ENCODE measurements at places on chromosomes 16 and 17.

DNA sequence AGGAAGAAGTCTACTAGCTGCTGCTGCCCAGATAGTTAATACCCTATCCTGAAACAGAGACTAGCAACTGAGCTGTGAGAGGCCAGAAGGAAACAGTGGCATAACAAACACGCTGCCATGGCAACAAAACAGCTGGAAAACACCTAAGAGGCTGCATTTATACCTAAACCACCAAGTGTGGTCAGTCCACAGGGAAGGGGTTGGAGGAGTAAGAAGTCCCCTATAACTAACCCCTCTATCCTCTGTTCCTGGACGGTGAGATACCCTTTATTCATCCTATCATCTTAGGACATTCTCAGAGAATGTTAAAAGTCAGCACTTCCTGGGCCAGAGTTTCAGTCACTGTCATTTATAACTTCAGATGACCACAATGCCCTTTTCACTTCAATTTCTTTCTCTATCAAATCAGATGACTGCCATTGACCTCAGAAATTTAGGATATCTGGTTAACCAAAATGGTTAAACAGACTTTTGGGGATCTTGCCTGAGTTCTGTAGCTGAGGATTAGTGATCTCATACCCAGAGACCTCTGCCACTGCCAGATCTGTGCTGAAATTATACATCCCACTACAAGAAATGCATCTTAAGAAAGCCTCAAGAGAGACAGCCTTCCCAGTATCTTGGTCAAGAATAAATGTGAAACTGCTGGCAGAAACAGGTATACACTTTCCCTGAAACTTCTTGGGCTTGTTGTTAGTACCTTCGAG is 36.2 kb downstream of the STH start:
- DNase-seq: no peak

- DNase-seq: no peak
Observed at GRCh38 chr16:23052908-23053580, 96.2 kb downstream of the USP31 start.

GRCh38 chr17:68398691-68399637 is 58.3 kb downstream of the WIPI1 start:
- peak; percentile 81 for DNase-seq

DNA sequence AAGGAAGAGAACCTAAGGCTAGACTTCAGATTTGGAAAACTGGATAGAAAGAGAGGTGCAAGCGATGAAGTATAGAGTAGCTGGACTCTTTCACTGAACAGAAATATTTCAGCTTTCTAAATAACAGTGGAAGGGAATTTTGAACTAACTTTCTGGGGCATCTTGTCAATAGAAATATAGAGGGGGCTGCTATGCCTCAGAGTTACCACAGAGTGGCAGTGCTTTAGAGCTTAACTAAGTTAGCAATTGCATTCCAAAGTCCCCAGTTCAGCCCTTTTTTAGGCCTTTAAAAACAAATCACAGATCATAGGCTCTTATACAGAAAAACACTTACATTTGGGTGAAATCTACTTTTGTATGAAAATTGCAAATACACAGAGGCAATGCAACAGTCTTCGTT is 154.2 kb upstream of the CDH8 start:
- DNase-seq: peak; percentile 42

DNA sequence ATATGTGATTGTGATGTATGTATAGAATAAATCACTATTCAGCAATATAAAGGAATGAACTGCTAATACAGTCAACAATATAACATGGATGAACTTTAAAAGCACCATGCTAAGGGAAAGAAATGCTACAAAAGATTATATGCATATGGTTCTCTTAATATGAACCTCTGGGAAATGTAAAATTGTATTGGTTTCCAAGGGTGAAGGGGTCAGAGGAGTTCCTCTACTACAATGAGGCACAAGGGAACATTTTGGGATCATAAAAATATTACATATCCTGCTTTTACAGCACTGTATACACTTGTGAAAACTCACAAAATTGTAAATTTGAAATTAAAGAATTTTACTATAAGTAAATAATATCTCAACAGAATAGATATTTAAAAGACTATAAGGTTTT is 111.4 kb downstream of the CA10 start:
- DNase-seq: no peak

DNA sequence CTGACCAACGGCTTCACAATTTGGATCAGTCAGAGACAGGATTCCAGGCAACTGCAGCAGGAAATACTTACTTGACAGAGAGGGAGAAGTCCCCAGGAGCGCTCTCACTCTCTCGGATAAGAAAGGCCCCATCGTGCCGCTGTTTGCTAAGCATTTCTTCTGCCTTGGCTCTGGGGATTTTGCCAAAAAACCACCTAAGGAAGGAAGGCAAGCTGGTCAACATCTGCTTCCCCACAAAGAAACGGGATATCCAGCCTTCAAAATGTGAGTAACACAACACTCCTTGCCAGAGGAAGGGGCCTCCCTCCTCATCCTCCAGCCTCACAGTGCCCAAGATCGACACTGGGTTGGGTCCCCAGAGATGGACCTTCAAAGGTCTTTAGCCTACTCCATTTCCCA is 36.6 kb upstream of the SLC25A19 start:
- no peak for DNase-seq

DNA sequence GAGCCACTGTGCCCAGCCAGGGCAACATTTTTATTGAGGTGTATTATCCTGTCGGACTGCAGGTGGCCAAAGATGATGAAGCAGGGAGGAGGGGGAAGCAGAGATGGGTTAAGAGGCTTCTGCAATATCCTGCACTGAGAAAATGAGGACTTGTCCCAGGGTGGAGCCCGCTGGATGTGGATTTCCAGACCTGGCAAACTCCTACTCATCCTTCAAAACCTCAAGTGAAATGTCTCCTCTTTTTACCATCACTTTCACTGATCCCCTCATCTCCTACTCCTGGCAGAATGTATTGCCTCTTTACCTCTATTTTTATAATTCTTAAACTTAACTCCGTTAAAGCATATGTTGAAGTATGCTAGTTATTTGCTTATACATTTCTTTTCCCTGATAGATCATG is 60.9 kb downstream of the MGAT5B start:
- DNase-seq: no peak

DNA sequence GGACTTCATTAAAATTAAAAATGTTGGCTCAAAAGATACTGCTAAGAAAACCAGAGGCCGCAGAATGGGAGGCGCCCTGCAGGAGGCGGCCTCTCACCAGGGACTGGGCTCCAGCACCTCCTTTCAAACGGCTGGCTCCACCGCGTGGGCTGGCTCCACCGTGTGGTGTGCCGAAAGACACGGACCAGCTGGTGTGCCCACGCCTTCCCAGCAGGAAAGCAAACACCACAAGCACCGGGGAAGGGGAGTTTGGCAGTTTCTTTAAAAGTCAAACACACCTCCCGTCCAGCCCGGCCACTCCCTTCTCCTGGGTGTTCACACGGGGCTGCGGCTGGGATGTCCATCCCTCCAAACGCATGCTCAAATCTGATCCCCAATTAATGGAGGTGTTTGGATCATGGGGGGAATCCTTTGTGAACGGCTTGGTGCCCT is 13.9 kb downstream of the HAGH start:
- peak; percentile 88 for DNase-seq

- DNase-seq: no peak
Observed at GRCh38 chr16:76278980-76279379, 1.8 kb downstream of the CNTNAP4 start.

GRCh38 chr16:57470711-57471110 is 8.2 kb downstream of the POLR2C start:
- DNase-seq: no peak

Data from kidney (tissue), 22 donors.